Stimulated activated CD4-positive, alpha-beta T cell treated with anti-CD3 and anti-CD28 coated beads, Interleukin-15, amount 100 ng/mL, for 48 hours (primary cell): ENCODE measurements at places on chromosomes 16 and 17.

DNA sequence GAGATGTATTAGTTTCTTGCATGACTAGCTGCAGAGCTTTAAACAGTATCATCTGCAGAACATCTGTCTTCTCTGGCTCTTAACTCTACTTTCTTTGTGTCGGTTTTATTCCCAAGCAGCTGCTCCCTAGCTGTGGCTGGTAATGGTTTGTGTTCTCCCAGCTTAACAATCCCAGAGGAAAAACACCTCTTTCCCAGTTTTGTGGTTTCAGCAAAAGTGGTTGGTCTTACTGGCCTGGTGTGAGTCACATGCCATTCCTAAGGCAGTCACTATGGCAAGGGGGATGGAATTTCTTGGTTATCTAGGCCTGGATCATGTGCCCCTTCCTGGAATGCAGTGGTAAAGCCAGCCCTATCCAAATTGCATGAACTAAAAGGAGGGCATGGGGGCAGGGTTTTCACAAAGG is 27.5 kb downstream of the OMG start:
- DNase-seq = no peak

- DNase-seq = no peak
These were observed 28.9 kb downstream of the FAM20A start for GRCh38 chr17:68572138-68572842.

DNA sequence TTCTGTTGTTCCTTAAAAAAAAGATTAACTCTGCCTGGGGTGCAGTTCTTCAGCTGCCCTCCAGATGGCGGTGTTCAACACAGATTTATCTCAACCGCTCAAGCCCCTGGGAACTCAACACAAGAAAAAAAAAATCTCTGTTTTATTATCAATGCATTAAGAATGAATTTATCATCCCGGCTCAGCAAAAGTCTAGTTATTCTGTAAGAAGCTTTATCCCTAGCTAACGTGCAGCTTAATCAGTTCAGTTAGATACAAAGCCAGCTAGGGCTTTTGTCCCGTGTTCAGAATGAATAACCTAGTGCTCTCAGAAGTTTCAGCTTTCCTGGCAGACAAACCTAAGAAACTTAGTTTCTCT is 475.9 kb upstream of the CCL2 start:
- no peak for DNase-seq

DNA sequence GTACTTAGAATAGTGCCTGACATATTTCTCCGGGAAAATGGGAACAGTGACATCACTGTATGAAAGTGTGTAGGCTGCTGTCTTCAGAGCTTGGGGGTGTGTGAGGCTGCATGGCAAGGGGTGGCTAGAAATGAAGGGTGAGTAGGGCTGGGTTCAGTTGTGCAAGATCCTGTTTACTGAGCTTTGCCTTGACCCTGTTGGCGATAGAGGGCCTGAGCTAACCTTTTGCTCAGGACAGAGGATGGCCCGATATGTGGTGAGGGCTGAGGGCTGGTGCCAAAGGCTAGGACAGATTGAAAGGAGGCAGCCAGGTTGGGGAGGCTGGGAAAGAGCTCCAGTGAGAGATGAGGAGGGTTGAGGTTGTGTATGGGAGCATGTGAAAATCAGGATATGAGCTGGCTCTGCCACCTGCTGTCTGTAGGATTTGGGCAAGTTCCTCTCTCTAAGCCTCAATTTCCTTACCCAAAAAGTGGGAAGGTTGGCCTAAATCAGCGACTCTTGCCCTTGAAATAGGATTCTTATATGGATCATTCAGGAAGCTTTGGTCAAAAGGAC is 6.0 kb upstream of the CCL1 start:
- DNase-seq = no peak

GRCh38 chr17:34542700-34543336 is 36.6 kb upstream of the TMEM132E start:
- peak; percentile 30 for DNase-seq

DNA sequence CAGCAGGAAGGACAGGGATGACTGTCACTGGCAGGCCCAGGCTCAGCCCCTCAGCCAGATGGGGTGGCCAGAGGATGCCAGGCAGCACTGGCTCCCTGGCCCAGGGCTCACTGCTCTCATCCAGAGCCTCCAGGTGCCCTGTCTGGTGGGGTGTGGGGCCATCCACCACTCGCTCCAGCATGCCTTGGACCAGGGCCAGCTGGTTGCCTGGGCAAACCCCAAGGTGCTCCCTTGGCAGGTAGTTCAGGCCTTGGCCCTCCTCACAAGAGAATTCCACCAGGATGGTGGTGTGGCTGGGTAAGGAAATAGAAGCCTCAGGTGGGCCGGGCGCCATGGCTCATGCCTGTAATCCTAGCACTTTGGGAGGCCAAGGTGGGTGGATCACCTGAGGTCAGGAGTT is 29.4 kb downstream of the LGALS9 start:
- DNase-seq = no peak

DNA sequence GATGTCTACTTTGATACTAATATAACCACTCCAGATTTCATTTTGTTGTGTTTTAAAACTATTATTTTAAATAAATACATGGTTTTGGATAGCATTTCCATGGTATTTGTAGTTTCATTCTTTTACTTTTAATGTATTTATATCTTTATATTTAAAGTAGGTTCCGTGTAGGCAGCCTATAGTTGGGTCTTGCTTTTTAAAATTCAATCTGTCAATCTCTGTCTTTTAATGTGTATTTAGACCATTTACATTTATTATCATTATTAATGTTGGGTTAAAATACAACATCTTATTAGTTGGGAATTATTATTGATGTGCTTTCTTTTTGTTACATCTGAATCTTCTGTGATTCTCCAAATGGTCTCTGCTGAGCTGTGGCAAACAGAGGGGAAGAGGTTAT is 412.1 kb downstream of the NPIPA7 start:
- DNase-seq = no peak

DNA sequence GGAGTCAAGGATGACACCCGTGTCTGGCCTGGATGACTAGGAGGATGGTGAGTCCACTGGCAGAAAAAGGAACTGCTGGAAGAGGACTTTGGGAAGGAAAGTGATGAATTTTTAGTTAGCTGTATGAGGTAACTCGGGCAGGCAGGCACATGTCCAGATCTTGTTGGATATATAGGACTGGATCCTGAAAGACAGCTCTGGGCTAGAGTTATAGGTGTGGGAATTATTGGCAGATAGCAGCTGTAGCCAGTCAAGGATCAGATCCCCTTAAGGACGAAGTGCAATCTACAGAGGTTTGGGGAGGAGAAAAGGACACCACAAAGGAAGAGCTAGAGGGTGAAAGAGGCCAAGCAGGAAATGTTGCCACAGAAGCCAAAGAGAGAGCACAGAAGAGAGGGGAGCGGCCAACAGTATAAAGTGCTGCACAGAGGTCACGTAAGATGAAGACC is 10.1 kb downstream of the CYB5D1 start:
- no peak for DNase-seq

DNA sequence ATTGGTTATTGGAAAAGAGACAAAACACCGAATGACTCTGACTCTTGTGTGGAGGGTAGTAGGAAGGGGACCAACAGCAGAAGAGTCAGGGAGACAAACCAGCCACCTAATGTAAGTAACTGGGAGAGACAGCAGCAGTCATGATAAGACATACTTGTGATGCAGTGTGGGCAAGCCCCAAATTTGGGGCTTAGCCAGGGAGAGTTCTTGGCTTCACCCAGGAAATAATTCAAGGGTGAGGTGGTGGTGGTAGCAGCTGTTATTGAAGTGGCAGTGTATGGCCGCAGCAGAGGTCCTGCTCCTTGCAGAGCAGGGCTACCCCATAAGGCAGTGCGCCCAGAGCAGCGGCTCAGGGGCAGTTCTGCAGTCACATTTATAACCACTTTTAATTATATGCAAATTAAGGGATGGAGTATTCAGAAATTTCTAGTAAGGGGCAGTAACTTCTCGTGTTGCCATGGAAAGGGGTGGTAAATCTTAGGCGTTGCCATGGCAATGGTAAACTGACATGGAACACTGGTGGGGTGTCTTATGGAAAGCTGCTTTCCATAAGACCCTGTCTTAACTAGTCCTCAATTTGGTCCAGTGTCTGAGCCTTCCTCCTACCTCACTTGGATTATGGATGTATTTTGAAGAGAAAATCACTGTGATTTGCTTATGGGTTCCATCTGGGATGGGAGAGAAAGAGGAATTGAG is 317.1 kb downstream of the PHKB start:
- no peak for DNase-seq

DNA sequence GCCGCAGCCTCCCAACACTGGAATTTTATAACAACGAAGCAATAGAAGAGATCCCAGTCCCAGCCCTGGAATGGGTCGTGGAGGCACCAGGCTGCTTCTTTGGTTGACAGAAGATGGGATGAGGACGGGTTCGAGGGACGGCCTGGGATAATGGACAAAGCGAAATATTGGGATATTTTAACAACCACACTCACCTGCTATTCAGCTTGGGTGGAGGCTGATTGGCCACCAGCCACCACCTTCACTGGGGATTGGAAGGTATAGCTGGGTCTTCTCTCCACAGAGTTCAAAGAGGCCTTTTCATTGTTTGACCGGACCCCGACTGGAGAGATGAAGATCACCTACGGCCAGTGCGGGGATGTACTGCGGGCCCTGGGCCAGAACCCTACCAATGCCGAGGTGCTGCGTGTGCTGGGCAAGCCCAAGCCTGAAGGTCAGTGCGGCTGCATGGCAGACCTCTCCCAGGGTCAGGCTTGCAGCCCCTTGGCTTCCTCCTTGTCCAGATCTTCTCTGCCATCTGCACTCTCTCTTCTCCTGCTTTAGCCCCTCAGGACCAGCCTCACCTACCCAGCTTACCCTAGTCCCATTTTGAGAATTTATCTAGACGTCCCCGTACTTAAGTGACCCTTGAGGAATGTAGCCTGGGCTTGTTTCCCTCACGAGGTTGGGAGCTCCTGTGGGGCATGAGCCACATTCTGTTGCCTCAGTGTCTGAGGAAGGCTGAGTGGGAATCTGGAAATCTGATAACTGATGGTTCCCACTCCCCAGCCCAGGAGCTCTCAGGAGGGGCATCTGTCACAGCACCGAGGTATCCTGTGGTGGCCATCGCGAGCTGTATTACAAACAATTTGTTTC is 10.7 kb downstream of the MYL4 start:
- no peak for DNase-seq

GRCh38 chr17:42673885-42674754 is 2.7 kb downstream of the PLEKHH3 start:
- DNase-seq = no peak

GRCh38 chr17:30363715-30364202 is 15.0 kb upstream of the CPD start:
- peak; percentile 81 for DNase-seq

DNA sequence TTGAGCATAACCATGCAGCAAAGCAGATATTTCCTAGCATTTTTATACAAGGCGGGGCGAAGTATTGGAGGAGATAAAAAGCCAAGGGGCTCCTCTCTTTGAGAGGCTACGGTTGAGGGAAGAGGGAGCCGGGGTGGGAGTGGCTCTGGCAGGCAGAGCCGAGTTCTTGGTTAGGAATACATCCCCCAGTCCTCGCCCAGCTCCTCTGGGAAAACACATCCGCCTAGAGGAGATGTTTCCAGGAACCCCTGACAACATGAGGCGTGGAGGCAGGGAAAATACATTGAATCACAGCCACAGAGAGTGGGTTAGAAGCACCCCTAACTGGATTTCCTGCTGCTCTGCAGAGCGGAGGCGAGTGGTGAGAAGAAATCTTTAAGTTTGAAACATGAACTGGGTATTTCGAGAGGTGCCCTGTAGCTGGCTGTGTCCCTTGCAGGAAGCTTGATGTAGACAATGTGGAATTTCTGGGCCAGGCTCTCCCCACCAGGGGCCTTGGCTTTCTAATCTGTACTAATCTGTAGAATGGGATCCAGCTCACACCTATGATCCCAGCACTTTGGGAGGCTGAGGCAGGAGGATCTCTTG is 27.3 kb downstream of the TTYH2 start:
- DNase-seq = no peak

- no peak for DNase-seq
These were observed 1337.5 kb upstream of the CDH8 start for GRCh38 chr16:63373744-63374143.

- no peak for DNase-seq
These were observed 1384.2 kb downstream of the CDH11 start for GRCh38 chr16:63737633-63738032.

DNA sequence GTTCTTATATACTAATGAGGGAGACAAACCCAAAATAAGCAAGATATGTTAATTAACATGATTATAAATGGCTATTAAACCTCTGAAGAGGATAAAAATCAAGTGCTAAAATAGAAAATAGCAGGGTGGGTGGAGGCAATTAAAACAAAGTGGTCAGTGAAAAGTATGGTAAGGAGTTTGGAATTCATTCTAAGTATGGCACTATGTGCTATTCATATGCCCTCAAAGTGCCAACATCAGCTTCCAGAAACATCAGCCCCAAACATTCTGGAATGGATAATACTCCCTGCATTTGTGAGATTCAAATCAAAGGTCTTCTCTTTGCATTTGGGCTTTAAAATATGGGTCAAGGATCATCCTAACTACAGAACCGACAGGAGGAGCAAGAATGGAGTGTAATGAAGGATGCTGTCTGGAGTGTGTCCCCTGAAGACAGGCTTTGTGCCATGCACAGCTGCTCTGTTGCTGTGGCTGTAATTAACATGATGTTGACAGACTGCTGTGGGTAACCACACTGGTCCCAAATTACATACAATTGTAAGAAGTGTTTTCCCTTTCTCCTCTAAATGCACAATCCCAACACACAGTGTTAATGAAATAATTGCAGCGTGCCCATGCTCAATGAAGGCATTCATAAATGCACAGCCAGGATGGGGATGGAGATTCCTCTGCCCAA is 93.1 kb downstream of the VAT1L start:
- no peak for DNase-seq

DNA sequence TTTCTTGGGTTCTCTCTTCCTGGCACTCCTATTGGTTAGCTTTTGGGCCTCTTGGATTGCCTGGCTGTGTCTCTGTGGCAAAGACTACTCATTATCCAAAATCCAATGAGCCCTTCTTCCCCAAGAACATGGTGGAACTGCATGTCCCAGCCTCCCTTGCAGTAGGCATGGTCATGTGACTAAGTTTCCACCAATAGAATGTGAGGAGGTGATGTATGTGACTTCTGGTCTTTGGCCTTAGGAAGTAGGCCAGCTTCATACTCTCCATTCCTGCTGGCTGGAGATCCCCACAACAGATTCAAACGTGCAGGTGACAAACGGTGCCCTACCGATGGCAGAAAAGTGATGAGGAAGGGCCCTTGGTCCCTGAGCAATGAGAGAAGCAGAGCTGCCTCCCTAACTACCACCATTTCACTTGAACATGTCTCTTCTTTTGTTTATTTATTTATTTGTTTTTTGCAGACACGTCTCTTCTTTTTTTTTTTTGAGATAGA is 17.3 kb upstream of the SPN start:
- DNase-seq = no peak

- DNase-seq = no peak
These were observed 3.8 kb upstream of the RNF157 start for GRCh38 chr17:76243826-76244679.

- DNase-seq = no peak
These were observed 4.4 kb upstream of the SOX8 start for GRCh38 chr16:977081-977701.

- DNase-seq = no peak
These were observed 2.8 kb downstream of the MEOX1 start for GRCh38 chr17:43658900-43659299.

- DNase-seq = no peak
These were observed 2.5 kb upstream of the HEATR9 start for GRCh38 chr17:35870906-35871819.

- no peak for DNase-seq
These were observed 234.5 kb downstream of the NTN1 start for GRCh38 chr17:9255833-9256232.
